ENCODE measurements at places on chromosomes 13 and 19.

DNA sequence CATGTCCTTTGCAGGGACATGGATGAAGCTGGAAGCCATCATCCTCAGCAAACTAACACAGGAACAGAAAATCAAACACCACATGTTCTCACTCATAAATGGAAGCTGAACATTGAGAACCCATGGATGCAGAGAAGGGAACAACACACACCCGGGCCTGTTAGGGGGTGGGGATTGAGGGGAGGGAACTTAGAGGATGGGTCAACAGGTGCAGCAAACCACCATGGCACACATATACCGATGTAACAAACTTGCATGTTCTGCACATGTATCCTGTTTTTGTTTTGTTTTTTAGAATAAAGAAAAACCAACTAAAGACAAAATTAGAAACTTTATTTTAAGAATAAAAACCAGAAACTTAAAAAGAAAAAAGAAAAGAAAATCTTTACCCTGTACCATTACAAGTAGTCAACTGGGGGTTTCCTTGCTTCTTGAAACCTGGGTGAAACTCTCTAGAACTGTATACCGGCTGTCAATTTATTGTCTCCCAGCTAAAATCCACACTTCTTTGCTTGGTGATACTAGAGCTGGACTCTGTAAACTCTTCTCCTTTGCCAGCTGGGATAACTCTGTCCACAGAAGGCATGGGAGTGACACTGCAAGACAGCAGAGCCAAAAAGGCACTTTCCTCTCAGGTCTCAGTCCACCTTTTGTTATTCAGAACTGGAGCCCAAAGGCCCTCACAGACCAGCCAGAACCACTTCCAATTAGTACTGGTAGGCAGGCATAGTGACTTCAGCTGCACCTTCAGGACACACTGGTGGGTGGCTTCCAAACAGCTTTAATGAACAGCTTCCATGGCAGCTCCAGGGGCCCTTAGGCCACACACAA, 9.0 kb downstream of the MICU2 start:
- DNase-seq: no peak

- no peak for DNase-seq
Observed at GRCh38 chr19:50258918-50259372, 55.5 kb downstream of the MYH14 start.

GRCh38 chr13:31073859-31074718, 87.6 kb downstream of the HSPH1 start:
- DNase-seq: no peak

DNA sequence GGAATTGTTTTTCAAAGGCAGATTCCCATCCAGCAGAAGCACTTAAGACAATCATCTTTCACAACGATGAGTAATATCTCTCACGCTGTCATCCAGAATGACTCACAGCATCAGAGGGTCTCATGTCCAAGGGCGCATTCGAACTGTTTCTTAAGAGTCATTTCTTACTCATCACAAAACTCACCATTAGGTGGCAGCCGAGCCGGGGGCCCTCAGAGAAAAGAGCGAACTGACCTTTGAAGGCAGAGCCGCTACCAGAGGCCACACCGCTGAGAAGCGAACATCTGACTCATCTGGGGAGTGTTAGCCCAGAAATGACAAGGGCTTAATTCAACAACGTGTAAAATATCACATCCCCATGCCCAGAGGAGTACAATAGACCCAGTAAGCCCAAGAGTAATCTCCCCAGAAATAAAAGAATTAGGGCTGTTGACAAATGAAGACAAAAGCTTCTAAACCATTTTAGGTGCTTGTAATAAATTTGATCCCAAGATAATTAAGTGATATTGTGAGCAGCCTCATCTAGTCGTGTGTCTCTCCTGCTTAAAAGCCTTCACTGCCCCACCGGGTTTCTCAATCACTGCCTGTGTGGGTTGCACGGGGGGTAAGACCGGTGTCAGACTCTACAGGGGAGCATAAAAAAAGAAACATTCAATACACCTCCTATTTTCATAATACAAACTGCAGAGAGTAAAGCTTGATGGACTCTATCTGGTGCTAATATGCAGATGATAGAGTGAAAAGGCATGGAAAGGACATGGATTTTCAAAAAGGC, 96.2 kb downstream of the CYSLTR2 start:
- no peak for DNase-seq

GRCh38 chr19:44607049-44607448, 6.3 kb upstream of the IGSF23 start:
- no peak for DNase-seq

- no peak for DNase-seq
Observed at GRCh38 chr13:112968380-112968909, 569 bp upstream of the MCF2L start.

GRCh38 chr13:99356262-99357091, 49.3 kb upstream of the GPR183 start:
- DNase-seq: no peak

DNA sequence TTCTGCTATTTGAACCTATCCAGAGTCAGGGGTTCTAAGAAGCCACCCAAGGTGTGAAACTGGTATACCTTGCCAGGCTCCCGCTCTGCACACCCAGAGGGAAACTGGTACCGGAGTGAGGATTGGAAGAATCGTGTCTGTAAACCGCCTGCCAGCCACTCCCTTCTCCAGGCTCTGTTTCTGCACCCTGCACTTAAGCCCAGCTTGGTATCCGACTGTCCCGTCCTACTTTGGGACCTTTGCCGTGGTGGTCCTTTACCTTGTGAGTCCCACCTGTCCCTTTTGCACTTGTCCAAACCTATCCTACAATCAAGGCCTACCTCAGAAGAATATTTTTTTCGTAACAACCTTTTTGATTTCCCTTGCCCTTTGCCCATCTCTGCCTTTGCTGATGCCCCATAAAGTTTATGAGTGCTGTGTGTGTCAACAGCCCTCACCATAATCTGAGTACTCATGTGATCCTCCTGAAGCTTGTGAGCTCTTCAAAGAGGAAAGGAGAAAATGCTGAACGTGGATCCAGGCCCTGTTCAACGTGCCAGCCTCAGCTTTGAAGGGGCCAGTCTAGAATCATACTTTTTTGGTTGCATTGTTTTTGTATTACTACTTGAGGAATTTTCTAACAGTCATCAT, 44.7 kb downstream of the GARRE1 start:
- no peak for DNase-seq

GRCh38 chr19:39518975-39519374, 4.0 kb downstream of the SELENOV start:
- no peak for DNase-seq

- no peak for DNase-seq
Observed at GRCh38 chr13:27920677-27921420, 1.0 kb downstream of the PDX1 start.

DNA sequence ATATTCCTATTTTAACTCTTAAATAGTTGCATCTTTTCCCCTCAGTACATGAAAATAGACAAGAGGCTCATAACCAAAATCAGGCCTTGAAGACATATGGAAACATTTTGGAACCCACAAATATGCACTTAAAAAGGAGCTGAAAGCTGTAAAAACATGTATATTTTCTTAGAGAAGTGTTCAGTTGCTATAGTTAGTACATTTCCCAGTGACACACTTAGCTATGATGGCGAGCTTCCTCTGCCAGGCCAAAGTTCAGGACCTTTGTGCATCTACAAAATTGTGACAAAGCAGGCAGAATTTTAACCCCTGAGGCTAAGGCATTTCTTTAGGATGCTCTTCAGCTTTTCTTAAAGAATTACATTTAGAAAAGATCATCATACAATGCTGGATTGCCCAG, 54.5 kb downstream of the RCBTB2 start:
- no peak for DNase-seq
